CD4-positive, CD25-positive, alpha-beta regulatory T cell (primary cell): ENCODE measurements at places on chromosomes 1 and 21.

DNA sequence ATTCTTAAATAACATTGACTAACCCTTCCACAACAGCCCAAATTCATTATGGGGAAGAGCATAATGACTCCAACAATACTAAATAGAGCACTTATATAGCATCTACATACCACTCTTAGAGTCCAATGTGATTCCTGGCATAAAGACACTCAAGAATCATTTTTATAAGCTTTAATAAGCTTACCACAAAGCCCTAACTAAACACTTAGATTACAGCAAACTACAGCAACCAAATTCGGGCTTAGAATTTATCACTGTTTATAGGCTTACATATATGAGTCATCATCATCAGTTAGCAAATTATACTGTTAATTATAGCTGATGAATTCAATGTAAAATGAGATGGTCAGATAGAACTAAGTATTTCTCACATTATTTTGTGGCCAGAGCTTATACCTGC lies 7.3 kb downstream of the SCYL3 start:
- DNase-seq: no peak

GRCh38 chr1:186648613-186649012 lies 31.6 kb downstream of the PTGS2 start:
- no peak for DNase-seq

DNA sequence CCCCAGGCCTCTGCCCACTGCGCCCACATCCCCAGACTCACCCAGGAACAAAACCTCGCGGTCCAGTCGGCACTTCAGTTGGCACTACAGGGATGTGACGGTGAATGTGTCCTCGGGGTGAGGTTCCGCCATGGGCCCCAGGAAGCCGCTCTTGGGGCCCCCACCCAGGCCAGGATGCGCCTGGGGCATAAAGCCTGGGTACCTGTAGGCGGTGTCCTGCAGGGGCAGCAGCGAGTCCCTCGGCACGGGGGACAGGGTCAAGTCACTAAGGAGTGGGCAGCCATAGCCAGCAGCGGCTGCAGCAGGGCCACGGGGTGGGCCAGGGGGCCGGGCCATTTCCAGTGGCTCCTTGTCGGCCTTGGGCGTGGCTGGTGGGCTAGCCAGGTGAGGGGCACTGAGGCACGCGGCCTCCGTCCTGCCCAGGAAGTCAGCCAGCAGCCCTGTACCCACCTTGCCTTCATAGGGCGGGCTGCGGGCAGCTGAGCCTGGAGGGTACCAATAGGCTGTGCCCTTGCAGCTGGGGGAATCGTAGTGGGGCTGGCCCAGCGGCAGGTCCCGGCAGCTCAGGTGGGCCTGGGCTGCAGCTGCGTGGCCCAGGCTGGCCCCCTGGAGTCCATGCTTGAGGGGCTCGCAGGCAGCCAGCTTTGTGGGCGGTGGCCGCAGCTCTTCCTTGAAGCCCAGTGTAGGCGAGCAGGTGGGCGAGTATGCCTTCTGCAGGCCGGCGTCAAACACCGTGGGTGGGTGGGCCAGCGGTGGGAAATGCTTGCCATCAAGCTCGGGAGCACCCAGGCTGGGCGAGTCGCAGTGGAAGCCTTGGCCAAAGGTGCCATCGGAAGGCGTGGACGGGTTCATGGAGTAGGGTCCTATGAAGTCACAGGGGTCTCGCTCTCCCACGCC lies 56.5 kb downstream of the AHDC1 start:
- no peak for DNase-seq

DNA sequence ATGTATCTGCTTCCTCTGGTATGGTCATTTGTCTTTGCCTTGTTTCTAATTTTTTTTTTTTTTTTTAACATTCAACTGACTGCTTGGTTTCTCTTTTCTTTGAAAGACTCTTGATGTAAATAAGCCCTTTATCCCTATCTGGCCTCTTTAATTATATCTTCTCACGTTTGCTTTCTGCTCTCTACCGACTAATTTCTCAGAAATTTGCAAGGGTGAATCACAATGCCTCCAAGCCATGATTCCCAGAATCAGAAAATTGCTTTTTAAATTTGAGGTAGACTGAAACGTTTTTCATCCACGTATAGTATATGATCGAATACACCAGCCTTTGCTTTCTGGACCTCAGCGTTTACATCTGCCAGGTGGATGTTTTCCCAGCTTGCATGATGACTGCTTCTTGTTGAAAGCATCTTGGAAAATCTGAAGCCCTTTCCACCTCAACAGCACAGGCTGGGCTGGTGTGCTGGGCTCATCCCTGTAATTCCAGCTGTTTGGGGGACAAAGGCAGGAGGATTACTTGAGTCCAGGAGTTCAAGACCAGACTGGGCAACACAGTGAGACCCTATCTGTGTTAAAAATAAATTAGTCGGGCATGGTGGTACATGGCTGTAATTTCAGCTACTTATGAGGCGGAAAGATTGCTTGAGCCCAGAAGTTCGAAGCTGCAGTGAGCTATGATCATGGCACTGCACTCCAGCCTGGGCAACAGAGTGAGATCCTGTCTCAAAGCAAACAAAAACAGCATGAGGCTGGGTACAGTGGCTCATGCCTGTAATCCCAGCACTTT lies 35.0 kb upstream of the GPR137B start:
- DNase-seq: no peak

GRCh38 chr1:50593515-50593914 lies 170.3 kb upstream of the DMRTA2 start:
- no peak for DNase-seq

- no peak for DNase-seq
Observed at GRCh38 chr1:94887603-94888171, 39.2 kb downstream of the CNN3 start.

DNA sequence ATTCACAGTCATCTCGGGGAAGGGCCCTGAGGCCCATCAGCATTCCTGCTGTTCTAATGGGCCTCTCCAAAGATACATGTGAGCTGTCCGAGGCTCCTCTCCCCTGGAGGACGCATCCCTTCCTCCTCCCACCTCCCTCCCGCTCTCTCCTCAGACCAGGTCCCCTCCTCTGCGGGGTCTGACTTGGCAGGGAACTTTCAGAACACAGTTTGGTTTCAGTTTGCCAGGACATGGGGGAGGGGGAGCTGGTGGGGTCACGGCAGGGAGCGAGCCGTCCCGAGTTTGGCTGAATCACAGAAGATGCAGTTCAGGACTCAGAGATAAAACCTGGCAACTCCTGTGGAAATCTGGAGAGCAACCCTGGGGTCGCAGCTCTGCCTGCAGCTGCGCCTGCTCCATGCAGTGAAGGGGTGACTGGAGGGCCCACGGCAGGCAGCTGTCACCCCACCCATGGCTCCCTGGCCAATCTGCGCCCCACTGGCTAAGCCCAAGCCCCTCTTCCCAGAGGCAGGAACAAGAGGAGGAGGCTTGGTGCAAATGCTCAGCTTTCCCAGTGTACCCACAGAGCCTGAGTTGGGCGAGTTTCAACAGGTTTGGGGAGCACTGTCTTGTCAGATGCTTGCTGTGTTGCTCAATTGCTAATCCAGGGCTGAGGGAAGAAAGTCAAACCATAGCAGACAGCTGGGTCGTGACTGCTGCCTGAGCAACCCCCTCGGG lies 5.7 kb downstream of the WNT4 start:
- DNase-seq: no peak

GRCh38 chr21:42983103-42983502 lies 8.7 kb downstream of the PKNOX1 start:
- DNase-seq: peak; percentile 41

- DNase-seq: no peak
Observed at GRCh38 chr1:184027826-184028695, 9.5 kb downstream of the COLGALT2 start.

GRCh38 chr1:32040711-32041110 lies 27.0 kb downstream of the KHDRBS1 start:
- DNase-seq: no peak

GRCh38 chr1:232655028-232655745 lies 25.3 kb upstream of the SIPA1L2 start:
- DNase-seq: no peak

DNA sequence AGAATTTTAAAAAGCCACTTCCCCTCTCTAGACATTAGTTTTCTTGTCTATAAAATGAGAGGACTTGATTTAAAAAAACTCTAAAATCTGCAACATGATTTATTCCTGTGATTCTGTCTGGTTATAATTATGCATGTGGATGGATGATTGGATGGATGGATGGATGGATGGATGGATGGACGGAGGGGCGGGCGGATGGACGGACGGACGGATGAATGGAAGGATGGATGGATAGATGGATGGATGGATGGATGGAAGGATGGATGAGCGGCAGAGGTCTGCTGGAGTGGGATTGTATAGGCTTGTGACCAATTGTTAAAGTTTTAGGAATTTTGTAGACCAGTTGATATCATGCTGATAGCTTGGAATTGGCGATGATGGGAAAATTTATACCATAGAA lies 135.2 kb upstream of the TIAM1 start:
- no peak for DNase-seq

DNA sequence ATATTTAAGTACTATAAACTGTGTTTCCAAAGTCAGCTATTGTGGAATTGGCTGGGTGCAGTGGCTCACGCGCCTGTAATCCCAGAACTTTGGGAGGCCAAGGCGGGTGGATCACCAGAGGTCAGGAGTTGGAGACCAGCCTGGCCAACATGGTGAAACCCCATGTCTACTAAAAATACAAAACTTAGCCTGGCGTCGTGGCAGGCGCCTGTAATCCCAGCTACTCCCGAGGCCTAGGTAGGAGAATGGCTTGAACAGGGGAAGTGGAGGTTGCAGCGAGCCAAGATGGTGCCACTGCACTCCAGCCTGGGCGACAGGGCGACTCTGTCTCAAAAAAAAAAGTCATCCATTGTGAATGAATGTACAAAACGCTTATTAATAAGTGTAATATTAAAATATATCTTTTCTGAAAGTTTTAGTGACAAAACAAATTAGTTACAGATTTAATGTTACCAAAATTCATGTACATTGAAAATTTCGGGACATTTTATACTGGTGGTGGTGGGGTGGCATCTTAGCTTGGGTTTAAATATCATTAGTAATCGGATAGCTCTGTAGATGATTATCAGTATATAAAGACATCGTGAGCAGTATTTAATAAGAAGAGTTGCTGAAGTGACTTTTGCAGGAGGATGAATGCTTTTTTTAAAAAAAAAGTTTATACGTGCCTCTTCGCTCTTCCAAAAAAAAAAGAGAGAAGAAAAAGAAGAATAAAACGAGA lies 503 bp upstream of the SRSF11 start:
- no peak for DNase-seq

- no peak for DNase-seq
Observed at GRCh38 chr1:9262096-9262986, 27.8 kb downstream of the H6PD start.

DNA sequence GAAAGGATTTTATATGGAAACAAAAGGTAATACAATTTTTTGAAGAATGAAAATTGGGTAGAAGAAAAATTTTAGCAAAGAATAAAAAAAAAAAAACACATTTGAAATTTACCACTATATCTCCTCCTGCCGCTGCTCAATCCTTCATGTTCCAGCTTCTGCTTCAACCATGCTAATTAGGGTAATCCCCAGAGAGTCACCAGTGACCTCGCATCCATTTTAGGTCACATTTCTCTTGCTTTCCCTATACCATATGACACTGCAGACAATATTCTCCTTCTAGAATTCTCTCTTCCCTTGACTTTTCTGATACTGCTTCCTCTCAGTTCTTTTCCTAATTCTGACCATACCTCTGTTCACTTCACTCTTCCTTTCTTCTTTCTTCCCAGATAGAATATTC lies 237.1 kb downstream of the USH2A start:
- no peak for DNase-seq

GRCh38 chr1:201703621-201704438 lies 125.1 kb upstream of the IPO9 start:
- peak; percentile 29 for DNase-seq

GRCh38 chr1:181086926-181087325 lies 1.6 kb upstream of the IER5 start:
- no peak for DNase-seq

GRCh38 chr21:22806278-22806677 lies 1808.1 kb downstream of the NCAM2 start:
- DNase-seq: no peak

GRCh38 chr1:205523891-205524793 lies 19.7 kb downstream of the CDK18 start:
- DNase-seq: peak; percentile 65

GRCh38 chr1:171480035-171480434 lies 5.3 kb upstream of the PRRC2C start:
- DNase-seq: no peak
